ENCODE measurements at places on chromosomes 2 and 18.

DNA sequence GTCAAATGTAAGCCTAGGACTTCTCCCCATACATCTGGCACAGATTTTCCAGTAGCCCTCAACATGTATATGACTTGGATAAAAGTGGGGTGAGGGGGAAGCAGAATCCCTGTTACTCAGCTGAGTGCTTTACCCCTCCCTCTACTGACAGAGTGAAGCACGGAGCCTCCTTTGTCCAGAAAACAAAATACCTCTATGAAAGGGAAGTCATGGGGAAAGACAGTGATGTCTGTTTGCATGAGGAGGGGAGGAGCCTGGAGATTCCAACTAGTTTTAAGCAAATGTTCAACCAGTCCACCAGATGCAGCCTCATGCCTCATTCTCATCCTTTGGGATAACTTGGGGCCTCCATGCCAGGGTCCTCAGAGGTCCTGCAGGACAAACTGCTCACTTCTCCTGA is 203.9 kb downstream of the SMAD2 start:
- DNase-seq, result no peak

DNA sequence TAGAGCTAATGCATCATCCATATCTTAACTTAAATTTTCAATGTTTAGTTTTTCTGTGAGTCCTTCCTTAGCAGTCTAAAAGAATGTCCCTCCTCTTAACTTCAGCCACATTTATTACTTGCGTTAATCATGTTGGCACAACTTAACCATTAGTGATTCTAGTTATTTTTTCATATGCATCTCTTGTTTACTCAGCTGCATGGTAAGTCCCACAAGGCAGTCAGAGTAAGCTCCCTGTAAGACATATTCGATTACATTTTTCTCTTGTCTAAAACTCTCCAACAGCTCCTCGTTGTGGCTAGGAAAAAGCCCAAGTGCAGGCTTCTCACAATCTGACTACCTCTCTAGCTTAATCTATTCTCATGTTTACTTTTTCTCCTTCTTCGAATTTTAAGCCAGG is 2045.3 kb upstream of the PIK3C3 start:
- DNase-seq, result no peak

GRCh38 chr2:124888431-124888830 is 863.3 kb downstream of the CNTNAP5 start:
- DNase-seq, result no peak

- no peak for DNase-seq
Observed at GRCh38 chr2:105338020-105338385, 663 bp downstream of the C2orf49 start.

- peak; percentile 37 for DNase-seq
Observed at GRCh38 chr2:105454801-105455485, 56.1 kb upstream of the FHL2 start.

DNA sequence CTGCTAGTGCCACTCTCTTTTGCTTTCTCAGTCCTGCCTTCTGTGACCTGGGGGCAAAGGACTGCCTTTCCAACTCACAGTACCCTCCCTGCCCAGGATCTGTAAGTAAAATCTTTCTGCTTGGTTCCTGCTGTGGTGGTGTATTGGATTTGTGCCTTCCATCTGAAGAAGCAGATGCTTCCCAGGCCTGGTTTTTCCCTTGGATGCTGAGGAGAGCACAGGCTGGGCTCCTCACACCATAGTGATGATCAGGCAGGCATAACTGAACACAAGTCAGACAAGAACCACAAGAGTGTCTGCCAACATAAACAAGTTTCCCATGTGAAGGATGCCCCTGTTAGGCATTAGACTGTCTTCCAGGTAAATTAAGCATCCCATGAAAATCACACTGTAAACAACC is 121.3 kb upstream of the NRXN1 start:
- no peak for DNase-seq

DNA sequence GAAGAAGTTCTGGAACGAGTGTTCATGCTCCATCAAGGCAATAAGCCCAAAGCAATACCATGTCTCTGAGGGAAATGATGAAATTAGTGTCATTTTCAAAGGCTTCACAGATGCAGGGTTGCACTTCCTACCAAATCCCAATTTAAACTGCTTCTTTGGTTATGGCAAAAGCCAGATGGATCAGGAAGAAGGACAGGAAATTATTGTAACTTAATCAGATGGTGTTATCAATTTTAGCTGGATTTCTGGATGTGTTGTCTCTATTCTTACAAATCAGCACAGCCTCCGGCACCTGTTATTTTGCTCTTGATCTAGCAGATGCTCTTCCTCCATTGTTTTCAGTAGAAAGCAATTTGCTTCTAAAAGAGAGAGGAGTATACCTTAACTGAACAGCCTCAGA is 693.4 kb downstream of the SOCS6 start:
- no peak for DNase-seq

- DNase-seq, result no peak
Observed at GRCh38 chr2:121880283-121880682, 124.8 kb downstream of the TSN start.

DNA sequence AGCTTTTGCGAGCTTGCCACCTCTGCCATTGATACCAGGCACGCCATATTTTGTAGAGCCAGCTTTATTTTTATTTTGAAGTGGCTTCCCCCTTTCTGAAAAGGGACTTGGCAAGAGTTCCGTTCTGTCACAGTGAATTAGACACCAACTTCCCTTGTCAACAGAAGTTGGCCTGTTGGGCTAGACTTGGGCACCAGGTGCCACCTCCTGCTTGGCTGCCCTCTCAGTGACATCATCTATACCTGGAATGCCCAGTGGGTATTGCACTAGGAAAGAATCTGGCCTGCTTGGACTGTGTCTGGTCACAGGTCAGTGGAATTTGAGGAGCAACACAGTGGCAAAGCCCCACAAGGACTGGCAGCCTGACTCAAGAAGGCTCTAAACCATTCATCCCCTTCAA is 101.0 kb downstream of the BCL2L11 start:
- no peak for DNase-seq

GRCh38 chr2:95728878-95729596 is 137.2 kb downstream of the TRIM43 start:
- peak; percentile 69 for DNase-seq

DNA sequence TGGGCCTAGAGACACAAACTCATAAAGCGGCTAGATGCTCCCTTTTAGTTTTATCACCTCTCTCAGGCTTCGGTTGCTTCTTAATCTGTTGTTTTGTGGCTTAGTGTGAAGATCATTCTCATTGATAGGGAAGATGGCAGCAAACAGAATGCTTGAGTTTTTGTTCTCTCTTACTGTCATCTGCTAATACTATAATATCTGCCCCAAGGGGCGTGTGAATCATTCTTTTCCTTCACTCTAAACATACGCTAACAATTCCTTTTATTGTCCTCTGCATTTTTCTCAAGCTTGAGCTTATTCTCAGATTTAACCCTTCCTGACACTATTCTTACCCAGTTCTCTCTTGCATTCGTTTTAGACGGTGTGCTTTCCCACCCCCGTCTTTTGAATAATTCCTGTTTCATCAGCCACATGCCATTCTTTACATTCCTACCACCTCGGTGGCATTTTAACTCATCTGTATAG is 323.9 kb upstream of the NRP2 start:
- DNase-seq, result peak; percentile 67

DNA sequence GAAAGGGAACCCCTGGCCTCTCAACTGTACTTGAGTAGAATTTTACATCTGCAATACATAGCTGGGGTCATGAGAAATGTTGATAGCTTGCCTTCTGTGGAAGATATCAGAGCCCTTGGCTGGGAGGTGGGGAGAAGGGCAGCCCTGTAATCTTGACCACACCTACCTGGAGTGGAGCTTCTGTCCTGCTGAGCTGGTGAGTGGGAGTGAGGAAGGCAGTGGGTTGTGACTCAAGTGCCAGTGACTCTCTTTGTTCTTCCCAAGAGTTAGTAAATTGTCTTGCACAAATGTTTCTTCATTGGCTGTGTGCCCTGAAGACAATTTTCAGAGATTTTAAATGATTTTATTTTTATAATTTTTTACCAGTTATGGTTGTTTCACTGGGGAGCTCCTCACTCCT is 277.3 kb downstream of the MBD5 start:
- DNase-seq, result no peak

DNA sequence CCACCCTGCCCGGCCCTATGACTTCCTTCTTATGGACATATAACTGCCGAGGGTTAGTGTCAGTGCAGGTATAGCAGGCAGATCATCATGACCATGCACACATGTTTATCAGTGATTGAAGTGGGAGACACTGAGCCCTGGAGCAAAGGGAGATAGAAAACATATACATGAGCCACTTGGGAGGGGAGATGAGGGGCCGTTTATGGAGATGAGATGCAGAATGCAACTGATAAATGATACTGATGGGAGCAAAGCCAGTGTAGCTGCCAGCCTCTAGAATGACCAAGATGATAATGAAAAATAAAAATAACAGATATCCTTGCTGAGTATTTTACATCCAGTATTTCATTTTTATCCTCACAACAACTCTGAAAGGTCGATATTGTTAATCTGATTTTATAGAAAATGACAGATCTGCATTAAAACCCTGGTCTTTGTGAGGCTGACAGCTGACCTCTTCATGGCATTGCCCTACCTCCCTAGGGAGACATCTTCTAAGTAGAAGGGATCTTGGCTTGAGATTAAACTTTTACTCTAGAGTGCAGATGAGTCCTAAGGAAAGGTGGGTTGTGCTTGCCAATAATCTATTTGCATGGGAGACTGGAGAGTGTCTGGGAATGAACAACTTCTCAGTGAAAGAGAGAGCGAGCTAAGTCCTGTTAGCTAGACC is 178.4 kb upstream of the LHCGR start:
- DNase-seq, result no peak

GRCh38 chr2:42493468-42494354 is at the start of gene KCNG3:
TSS of gene KCNG3 (minus strand) at chr2:42493982. CDS start at chr2:42493501, 481 bp downstream.
- no peak for DNase-seq

GRCh38 chr18:29853126-29853525 is 1189.4 kb downstream of the DSC3 start:
- no peak for DNase-seq

DNA sequence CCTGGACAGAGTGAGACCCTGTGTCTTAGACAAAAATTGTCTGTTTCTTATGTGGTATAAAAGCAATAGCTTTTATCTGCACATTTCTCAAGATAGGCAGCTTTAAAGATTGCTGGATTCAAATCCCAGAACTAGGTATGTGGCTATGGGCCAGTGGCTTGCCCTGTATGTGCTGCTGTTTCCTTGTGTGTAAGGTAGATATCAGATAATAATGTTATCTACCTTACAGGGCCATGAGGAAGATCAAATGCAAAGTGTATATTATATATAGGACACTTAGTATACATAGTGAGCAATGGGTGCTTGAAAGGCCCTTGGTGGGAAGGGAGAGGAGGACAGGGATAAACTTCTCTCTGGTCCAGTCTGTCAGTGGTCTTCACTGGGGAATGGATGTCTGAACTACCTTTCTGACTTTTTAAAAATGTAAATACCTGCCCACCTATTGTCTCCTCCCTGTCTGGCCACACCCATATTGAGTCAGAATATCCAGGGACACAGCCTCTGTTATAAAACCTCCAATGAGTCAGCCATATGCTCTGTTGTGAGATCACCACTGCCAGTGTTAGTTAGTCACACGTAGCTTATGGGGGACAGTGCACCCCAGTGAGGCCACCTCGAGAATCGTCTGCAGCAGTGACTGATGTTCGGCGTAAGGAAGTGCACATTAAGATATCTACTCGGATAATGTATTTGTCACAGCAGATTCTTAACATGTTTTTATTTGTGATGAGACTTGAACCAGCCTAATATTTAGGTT is 383.4 kb downstream of the PTPRM start:
- peak; percentile 7 for DNase-seq

- no peak for DNase-seq
Observed at GRCh38 chr2:209876211-209876610, 104.6 kb downstream of the UNC80 start.

DNA sequence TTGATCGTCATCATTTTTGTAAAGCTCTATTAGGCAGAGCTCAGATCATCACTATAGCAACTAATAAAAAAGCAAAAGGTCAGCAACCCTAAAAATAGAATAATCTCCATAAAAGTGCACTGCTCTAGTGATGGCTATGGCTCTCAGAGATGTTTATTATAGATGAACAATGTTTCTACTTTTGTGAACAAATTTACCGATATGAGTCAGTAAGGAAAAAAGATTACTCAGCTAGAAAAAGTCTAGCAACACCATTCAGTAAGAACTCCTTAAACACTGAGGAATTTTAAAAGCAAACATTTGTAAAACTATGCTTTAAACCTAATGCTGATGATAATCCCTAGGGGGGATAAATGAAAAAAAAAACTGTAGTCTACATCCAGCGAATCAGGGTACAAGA is 69.6 kb downstream of the ACVR1C start:
- DNase-seq, result no peak

- DNase-seq, result no peak
Observed at GRCh38 chr2:231015478-231015877, 19.6 kb downstream of the SPATA3 start.

- no peak for DNase-seq
Observed at GRCh38 chr18:56319953-56320352, 318.4 kb downstream of the TXNL1 start.

GRCh38 chr2:162123806-162124758 is 28.0 kb downstream of the GCG start:
- DNase-seq, result no peak

- DNase-seq, result peak; percentile 67
Observed at GRCh38 chr2:239397931-239398471, 2.8 kb downstream of the HDAC4 start.

- DNase-seq, result no peak
Observed at GRCh38 chr2:228681426-228681825, 499.9 kb upstream of the SPHKAP start.

- peak; percentile 89 for DNase-seq
Observed at GRCh38 chr2:150570712-150571111, 83.2 kb upstream of the RND3 start.

- no peak for DNase-seq
Observed at GRCh38 chr18:23927821-23928746, 86.5 kb upstream of the TTC39C start.

GRCh38 chr18:36187193-36187825 is at the start of gene MOCOS:
TSS of gene MOCOS (plus strand) at chr18:36187497. CDS start at chr18:36187540, 43 bp downstream.
- no peak for DNase-seq

DNA sequence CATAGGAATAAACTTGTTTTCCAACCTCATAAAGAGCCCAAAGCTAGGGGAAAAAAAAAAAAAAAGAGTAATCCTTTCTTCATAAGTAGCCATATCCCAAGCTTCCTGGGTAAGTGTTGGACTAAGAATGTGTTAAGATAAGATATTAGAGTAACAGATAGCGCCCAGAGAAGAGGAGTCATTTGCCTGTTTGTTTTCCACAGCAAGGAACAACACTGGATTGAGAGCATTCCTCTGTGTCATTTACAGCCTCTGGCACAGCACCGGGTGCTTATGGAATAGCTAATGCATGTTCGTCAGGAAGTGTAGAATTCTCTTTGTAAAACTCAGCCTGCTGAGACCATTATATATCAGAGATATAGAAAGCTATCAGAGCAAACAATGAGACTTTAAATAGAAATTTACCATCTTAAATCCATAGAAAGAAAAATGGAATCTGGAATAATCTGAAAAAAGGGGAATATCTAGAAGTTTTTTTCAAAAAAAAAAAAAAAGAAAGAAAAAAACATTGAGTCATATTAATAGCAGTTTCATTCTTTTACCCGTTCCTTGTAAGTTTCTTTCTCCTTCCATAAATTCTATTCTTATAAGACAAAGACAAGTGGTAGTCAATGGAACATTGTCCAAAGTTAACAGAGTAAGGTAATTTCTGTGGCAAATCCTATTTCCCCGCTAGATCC is 37.6 kb downstream of the LRP2 start:
- no peak for DNase-seq

Measured in fibroblast of skin of left biceps (primary cell).